ENCODE measurements at places on chromosomes 13 and 19.

GRCh38 chr13:41241626-41242025, 21.8 kb downstream of the MTRF1 start:
- DNase-seq: no peak

- DNase-seq: no peak
Measured at GRCh38 chr19:33811736-33812387, 15.2 kb downstream of the KCTD15 start.

GRCh38 chr19:22332924-22333323, 46.7 kb downstream of the ZNF729 start:
- DNase-seq: no peak

- DNase-seq: peak; percentile 20
Measured at GRCh38 chr13:19587635-19588300, 26.4 kb upstream of the TPTE2 start.

GRCh38 chr13:111644750-111645149, 324.3 kb downstream of the TEX29 start:
- DNase-seq: no peak

GRCh38 chr13:109684824-109685202, 101.6 kb downstream of the IRS2 start:
- DNase-seq: no peak

DNA sequence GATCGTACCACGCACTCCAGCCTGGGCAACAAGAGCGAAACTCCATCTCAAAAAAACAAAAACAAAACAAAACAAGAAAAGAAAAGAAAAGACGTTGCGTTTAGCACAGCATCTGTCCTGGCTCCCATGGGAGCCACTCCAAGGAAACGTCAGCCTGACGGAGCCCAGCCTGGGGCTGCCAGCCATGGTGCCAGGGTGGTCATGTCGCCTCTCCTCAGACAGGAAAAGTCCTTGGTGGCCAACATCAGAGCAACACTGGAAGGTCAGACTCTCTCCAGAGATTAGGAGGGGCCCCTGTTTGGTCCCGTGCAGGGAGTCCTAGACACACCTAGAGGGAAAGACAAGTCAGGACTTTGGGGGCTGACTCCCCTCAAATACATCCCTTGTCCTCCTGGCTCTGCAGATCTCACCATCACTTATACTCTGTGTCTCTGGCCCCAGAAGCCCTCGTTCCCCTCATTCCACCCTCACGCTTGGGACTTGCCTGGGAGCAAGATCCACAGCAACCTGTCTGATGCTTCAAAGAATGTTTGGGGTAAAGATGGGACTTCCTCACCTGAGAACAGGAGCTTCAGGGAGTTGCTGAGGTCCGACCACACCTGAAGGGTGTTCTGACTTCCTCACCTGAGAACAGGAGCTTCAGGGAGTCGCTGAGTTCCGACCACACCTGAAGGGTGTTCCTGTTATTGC, 9.3 kb downstream of the LILRA4 start:
- no peak for DNase-seq

- DNase-seq: no peak
Measured at GRCh38 chr13:60370343-60370742, 26.7 kb upstream of the TDRD3 start.

- DNase-seq: no peak
Measured at GRCh38 chr19:13020002-13020414, 24.7 kb downstream of the NFIX start.

GRCh38 chr19:43586346-43586745, 9.6 kb downstream of the IRGQ start:
- DNase-seq: no peak

- DNase-seq: no peak
Measured at GRCh38 chr13:112894673-112895481, 74.1 kb upstream of the MCF2L start.

DNA sequence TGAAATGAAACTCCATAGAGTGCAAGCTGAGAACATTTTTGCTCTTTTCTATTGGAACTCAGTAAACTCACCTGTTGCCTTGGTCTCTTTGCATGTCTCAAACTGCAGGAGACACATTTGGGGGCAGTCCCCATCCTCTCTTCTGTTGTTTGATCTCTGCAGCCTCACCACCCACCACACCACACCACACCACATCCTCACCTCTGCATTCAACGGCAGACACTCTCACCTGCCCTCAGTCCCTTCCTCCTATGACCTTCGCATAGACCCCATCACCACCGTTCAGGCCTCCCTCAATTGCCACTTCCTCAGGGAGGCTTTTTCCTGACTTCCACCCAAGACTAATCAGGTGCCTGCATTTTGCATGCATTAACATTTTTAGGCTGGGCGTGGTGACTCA, 14.4 kb upstream of the TPM4 start:
- no peak for DNase-seq

DNA sequence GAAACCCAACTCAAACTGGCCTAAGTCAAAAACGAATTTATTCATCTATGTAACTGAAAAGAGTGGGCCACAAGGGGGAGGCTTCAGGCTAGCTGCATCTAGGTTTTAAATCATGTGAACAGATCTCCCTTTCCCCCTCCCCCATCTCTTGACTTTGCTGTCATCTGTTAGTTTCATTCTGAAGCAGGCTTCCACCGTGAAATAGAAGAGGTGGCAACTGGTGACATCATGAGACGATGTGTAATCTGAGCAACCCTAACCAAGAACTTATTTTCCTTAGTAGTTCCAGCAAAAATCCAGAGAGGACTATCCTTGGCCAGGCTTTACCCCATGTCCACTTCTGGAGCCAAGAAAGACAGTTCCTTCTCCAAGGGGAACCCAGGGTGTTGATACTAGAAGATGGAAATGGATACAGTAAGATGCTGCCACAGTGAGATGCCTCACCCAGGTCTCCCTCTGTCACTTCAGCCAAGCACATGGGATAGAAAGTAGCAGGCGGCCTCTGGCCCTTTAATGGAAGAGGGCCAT, 9.4 kb downstream of the SAMD4B start:
- DNase-seq: no peak

GRCh38 chr13:35964011-35964862, 166.9 kb downstream of the DCLK1 start:
- no peak for DNase-seq

DNA sequence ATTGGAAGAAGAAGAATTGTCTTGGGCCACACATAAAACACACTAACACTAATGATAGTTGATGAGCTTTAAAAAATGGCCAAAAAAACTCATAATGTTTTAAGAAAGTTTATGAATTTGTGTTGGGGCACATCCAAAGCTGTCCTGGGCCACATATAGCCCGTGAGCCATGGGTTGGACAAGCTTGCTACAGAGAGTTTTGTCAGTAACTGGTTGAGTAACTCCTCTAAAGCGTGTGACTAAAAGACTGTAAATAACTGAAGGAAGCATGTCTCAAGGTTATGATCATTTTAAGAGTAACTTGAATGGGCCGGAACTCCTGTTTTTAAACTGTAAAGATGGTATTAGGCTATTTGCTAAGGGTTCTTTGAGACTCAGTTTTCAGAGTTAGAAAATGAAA, 118.0 kb downstream of the KL start:
- DNase-seq: no peak

- no peak for DNase-seq
Measured at GRCh38 chr19:29603308-29603707, 2.8 kb upstream of the POP4 start.

DNA sequence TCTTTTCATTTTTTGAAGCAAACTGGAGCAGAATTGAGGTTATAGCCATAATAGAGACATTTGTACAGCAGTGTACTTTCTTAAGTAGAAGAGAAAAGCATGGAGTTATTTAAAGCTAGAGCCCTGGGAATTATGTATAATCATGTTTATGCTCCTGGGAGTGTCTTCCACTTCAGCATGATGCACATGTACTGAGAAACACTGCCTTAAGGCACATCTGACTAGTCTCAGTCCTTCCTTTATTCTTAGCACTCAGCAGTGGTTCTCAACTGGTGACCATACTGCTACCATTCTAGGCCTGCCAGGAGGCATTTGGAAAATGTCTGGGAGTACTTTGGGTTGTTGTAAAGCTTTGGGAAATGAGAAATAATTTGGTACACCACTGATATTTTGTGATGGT, 45.8 kb downstream of the VWA8 start:
- no peak for DNase-seq

DNA sequence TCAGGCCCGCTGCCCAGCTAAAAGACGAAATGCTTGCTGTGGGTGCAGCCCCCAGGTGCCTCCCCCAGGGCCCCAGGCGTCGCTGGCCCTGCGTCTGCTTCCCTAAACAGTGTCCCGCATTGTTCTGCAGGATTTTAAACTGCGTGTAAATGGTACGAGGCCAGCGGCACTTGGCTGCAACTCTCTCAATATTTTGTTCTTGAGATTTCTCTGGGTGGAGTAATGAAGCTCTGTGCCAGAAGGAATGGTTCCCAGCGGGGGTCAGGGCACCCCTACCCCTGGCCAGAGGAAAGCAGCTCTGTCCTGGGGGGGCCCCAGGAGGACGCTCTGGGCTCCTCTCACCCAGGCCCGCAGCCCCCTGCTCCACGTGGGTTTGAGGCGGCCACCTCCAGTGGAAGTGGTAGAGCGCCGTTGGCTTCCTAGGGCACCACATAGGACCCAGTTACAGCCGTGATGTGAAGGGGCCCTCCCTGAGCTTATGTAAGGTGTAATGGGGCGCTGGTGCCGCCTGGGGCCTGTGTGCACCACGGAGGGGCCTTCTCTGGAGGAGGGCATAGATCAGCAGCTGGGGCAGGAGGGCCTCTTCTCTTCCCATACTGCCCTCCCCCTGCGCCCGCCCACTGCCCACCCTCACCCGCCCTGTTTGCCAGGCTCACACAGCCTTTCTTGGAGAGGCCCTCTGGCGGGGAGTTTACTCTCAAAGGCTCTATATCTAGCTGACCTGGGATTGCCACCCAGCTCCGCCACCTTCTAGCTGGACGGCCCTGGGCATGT, 19.8 kb downstream of the PAK4 start:
- no peak for DNase-seq

GRCh38 chr13:110466266-110466915, 95.1 kb downstream of the RAB20 start:
- no peak for DNase-seq

GRCh38 chr13:53907891-53908290, 879.3 kb downstream of the OLFM4 start:
- no peak for DNase-seq

DNA sequence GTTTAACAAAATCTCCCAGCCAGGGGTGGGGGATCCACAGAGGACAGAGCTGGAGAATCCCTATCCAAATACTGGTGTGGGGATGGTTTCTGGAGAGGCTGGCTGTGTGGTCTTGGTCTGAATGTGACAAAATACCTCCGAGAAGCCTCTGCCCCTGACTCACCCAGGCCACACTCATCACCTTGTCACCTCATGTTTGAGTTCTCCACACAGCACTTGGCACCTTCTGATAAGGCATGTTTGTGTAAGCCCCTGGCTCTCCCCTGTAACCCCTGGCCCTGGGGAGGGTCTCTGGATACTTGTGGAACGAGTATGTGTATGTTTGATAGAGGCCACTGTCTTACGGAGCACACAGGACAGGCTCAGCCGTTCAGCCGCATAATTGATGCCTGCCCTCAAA, 14.7 kb downstream of the TECR start:
- DNase-seq: no peak

GRCh38 chr13:48817166-48817802, 158.4 kb upstream of the FNDC3A start:
- DNase-seq: no peak

GRCh38 chr19:45960595-45961235, 12.9 kb downstream of the NOVA2 start:
- DNase-seq: no peak

DNA sequence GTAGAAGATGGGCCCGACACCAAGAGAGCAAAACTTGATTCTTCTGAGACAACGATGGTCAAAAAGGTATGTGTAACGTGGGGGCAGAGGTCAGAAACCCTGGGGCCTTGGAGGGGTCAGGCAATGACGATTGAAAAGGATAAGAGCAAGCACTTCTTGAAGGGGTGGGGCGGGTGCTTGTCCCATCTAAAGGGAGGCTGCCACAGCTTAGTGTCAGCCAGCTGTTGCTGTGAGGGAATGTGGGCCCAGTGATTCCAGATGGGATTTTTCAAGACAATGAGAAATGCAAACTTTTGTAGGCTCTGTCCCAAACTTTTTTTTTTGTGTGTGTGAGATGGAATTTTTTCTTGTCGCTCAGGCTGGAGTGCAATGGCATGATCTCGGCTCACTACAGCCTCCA, 24.5 kb downstream of the SAE1 start:
- DNase-seq: no peak

DNA sequence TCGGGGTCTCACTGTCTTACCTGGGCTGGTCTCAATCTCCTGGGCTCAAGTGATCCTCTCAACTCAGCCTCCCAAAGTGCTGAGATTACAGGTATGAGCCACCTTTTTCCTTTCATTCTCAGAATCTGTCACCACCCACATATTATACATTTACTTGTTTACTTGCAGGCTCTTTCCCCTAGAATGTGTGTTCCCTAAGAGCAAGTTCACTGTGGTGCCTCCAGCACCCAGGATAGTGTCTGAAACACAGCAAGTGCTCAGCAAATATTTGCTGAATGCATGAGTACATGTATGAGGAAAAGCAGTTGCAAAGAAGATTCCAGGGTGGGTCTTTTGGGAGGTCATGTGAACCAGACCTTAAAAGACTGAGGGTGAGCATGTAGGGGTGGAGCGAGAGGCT, 96.8 kb downstream of the RGCC start:
- DNase-seq: no peak

DNA sequence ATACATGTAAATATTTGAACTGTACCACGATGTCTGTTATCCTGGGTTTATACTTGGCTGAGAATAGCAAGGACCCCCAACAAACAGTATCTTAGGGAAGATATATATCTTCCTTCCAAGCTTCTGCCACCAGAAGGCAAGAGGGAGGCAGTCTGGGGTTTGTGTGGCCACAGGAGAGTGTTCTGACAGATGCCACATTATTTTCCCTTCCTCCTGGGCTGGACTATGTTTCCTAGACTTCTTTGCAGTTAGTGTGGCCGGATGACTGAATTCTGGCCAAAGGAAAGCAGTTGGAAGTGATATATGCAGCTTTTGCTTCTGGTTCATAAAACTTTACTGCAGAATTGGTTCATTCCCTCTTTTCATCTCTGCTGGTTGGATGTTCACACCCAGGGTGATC, 39.9 kb upstream of the TMTC4 start:
- no peak for DNase-seq

GRCh38 chr13:31096654-31097302, 64.9 kb downstream of the HSPH1 start:
- DNase-seq: no peak

GRCh38 chr13:59754411-59754810, 409.3 kb downstream of the DIAPH3 start:
- DNase-seq: no peak

GRCh38 chr13:26050568-26051230, 1.1 kb downstream of the SHISA2 start:
- DNase-seq: no peak

- no peak for DNase-seq
Measured at GRCh38 chr19:48452289-48453190, 2.8 kb upstream of the KCNJ14 start.

DNA sequence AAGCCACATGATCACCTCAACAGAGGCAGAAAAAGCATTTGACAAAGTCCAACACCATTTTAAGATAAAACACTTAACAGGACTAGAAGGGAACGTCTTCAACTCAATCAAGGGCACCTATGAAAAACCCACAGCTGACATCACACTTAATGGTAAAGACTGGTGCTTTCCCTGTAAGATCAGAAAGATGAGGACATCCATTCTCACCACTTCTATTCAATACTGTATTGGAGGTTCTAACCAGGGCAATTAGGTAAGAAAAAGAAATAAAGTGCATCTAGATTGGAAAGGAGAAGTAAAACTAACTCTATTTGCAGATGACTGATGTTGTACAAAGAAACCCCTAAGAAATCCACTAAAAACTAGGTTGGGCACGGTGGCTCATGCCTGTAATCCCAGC, 11.2 kb upstream of the AKAP8 start:
- DNase-seq: no peak
